T-helper 17 cell (primary cell): ENCODE measurements at places on chromosomes 6 and 20. TPM values are rescaled to one million over a fixed set of nuclear protein-coding genes. Genes with fewer than 3 reads are reported as not detected.

DNA sequence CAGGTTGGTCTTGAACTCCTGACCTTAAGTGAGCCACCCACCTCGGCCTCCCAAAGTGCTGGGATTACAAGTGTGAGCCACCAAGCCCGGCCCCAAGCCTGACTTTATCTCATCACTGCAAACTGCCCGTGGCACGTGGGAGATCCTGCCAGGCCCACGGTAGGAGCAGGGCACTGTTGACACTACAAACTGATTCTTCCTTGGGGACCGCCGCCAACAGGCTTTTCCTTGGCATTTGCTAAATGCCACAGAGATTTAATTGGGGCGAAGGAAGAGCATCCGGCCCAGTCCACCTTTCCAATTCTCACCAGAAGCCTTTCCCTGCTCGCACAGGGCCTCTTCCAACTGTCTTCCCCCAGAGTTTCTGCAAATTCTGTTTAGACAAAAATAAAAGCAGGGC, 11.0 kb downstream of the ATP9A start:
- DNase-seq: no peak

DNA sequence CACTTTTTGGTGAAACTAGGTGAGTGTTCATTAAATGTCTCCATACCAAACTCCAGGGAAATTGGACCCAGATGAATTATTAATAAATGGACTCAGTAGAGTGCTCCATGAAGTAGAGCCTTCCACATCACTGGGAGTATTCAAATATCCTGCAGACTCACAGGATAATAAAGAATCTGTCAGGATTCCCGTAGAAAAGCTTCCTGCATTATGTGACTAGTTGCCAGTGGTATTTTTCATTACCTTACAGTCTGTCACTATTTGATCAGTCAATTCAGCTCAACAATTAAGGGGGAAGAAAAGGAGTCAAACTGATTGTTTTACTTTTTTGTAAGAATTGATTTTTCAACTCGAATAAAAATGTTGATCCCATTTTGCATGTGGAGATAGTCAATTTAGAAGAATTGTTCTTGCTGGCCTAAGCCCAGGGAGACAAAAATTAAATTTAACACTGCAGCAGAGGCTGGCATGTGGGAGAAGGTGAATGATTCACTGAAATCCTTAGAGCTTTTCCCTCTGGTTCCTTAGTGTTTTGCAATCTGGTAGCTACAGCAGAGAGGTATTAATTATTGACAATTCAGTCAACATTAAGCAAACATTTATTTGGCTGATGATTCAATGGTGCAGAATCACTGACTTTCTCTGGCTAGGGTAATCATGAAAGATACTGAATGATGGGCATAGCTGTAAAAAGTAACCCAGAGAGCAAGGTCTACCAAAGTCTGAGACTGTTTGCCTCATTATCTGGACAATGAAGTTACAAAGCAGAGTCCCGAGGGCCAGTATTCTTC, 442.4 kb downstream of the CD83 start:
- no peak for DNase-seq

DNA sequence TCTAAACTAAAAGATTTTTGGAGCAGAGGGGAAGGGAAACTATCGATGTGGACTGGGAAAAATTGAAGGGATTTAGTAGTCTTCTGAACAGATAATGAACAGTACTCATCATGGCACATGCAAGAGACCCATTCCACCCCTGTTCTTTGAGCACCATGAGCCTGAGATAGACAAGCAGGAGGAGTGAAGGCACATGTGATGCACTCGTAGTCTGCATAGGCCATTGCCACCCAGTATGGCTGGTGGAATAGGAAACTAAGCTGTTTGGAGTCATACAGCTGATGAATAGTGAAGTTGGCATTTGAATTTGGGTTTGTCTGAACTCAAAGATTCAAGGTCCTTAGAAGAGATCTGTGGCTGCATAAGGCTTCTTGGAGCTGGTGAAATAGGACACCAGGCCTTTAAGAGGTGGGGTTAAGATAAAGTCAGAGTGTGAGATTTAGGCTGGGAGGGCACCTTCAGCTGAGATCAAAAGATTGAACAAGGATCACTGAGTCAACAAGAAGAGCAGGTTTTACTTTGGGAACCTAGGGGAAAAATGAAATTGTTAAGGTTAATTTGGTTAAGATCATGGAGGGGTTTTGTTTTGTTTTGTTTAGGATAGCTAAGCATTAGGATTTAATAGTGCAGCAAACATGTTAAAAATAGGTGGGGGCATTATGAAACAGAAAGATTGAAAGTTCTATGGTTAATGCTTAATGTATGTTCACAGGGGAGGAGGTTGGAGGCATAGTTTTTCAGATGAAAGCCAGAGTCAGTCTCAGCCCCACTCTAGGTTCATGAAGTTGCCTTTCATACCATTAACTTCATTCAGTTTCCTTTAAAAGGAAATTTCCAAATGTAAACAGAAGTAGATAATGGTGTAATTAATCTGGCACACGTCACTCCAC, 148.8 kb downstream of the ARID1B start:
- DNase-seq: no peak

DNA sequence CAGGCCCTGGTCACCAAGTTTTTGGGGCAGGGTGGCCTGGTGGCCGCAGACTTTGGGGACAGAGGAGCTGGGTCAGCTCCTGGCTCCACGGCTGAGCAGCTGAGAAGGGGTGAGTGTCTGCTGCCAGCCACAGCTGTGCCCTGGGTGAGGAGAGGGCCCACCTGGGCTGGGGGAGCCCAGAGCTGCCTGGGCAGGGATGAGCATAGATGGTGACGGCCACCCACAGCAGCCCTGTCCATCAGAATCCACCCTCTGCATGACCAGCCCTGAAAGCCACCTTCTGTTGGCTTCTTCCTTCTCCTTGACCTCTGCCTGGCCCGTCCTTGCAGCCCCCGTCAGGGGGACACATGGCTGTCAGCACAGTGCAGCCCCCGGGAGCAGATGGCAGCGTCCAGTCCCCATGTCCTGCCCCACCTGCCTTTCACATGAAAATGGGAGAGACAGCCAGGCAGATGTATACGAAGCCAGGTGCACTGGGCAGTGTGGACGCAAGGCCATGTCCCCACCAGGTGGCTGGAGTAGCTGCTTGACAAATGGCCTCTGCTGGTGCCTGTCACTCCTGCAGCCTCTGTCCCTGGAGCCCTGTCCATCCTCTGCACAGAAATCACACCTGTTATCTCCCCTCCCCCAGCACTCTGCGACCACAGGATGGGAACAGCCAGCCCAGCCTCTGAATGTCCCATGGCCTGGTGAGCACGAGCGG, 220.8 kb downstream of the PREX1 start:
- DNase-seq: no peak

DNA sequence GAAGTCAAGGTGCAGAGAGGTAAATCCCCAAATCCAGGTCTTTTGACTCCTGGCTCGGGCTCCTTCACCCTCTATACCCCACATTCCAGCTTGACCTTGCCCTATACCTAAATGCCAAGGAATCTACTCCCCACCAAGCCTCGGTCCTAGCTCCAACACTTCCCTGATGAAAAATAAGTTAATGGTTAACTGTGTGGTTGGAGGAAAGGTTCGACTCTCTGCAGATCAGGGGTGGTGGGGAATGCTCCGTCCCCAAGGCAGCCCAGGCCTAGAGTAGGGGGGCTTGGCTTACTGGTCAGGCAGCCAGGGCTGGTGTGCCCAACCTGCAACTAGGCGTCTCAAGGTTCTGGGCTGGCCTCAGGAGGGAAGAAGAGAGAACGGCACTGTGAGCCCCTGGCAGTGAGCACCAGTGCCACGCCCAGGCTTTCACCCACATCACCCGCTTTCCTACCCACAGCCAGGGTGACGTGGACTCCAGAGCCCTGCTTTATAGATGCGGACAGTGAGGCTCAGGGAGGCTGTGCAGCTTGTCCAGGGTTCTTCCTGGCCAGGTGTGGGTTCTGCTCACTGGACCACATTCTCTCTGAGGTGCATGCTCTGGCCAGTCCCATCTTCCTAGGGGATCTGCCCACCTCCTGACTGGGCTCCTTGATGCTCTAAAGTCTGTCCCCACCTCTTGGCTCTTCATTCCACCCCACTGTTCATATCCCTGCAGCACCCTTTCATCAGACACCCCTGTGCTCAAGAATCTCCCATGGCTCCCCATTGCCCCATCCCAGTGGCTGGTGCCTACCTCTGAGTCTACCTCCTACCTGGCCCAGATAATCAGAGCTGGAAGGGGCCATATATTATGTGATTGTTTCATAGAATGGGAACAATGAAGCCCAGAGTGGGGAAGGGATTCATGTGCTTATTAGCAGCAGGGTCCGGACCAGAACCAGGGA, 8.2 kb downstream of the SPDEF start:
- DNase-seq: no peak

GRCh38 chr6:125819535-125820326, 29.0 kb downstream of the NCOA7 start:
- no peak for DNase-seq

DNA sequence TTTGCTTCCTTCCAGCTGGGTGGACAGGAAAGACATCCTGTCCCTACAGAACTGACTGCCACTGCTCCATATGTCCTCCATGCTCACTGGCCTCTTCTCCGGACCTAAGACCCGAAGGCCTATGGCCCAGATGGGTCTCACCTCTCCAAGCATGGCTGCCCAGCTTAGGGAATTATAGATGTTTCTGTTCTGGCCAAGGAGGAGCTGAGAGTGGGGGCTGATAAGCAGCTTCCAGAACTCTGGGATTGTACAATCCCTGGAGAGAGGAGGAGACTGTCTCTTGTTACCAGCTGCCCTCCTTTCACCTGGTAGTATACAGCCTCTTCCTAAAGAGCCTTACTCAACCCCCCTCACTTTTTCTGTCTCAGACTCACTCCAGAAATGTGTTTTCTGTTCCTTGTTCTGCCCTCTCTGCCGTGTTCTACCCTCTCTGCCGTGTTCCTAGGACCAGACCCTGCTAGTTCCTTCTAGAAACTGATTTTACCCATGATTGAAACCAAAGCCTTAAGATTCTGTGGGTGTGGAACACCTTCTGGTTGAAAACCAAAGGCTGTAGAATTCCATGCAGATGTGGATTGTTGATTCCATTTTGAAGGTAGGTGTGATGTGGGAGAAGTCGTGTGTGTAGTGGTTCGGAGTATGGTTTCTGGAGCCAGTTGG, 28.7 kb downstream of the ANKS1A start:
- no peak for DNase-seq

DNA sequence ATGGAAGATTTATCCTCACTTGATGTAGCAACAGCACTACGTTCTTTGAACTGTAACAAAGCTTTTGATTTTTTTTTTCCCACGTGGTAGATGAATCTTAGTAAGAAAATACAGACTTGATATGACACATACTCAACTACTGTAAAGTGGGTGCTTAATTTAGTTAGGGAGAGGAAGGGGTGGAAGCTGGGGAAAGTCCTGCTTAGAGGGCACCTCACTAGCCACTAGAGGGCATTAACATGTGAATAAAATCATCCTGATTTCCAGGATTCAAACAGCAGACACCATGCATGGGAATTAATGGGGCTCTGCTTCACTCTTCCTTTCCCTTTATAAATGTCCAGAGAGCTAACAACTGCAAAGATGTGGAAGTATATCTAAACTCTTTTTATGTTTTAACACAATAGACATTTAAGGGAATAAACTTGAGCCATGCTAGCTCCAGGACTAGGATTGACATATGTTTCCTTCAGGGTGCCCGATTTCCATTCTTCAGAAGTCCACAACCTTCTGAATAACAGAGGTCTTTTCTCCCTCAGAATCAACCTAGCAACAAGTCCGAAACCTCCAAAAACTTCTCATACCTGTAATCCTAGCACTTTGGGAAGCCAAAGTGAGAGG, 250.1 kb downstream of the ATXN1 start:
- no peak for DNase-seq

DNA sequence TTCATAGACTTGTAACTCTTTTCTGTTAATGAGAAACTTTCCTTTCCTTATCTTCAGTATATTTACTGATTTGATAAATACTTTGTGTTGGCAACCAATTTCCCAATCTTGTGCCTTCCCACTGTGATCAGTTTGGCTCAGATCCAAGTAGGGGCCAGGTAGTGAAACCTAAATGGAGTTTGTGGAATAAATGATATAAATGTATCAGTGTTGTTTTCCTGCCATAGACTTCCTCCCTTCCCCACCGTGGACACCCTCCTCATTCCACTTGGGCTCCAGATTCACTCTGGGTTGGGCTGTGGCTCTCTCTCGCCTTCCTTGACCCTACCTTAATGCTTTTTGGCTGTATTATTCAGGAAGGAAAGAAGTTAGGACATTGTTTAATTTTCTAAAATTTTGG, 1.3 kb downstream of the ZKSCAN3 start:
- no peak for DNase-seq

GRCh38 chr20:63125838-63126601, 89.9 kb downstream of the YTHDF1 start:
- DNase-seq: no peak

GRCh38 chr6:99589290-99589672, 17.4 kb upstream of the PRDM13 start:
- DNase-seq: no peak

DNA sequence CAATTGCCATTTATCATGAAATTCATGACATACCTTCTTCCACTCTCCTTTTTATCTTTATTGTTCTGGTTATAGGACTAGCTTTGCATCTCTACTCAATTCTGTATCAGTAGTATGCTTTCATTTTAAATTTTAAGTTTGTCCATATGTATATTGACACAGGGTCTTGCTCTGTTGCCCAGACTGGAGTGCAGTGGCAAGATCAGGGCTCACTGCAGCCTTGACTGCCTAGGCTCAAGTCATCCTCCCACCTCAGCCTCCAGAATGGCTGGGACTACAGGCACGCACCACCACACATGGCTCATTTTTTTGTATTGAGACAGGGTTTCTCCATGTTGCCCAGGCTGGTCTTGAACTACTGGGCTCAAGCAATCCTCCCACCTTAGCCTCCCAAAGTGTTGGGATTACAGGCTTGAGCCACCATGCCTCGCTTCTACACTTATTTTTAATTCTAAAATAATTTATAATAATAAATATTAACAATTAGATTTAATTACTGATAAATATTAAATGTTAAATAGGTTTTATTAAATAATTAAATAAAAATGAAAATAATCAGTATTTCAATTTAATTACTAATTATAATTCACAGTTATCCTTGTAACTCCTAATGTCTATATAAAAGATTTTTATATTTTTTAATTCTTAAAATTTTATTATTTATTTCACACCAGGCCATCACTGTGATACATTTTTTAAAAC, 27.7 kb downstream of the TRIM38 start:
- DNase-seq: no peak

- DNase-seq: no peak
Measured at GRCh38 chr6:164097551-164098398, 683.3 kb downstream of the QKI start.

GRCh38 chr6:134035823-134036296, 16.6 kb downstream of the SLC2A12 start:
- DNase-seq: no peak

GRCh38 chr6:241336-241865, 50.9 kb upstream of the DUSP22 start:
- DNase-seq: no peak

GRCh38 chr6:169183233-169183632, 70.4 kb downstream of the THBS2 start:
- DNase-seq: no peak

GRCh38 chr20:51732096-51732791, 35.9 kb downstream of the ATP9A start:
- no peak for DNase-seq

- DNase-seq: no peak
Measured at GRCh38 chr6:43703512-43704429, 16.2 kb upstream of the MRPS18A start.

- no peak for DNase-seq
Measured at GRCh38 chr6:122678841-122679240, 68.6 kb downstream of the PKIB start.

- no peak for DNase-seq
Measured at GRCh38 chr6:50899306-50899870, 80.7 kb downstream of the TFAP2B start.

BPIFB4 gene
- not detected for total RNA-seq

LRP11 gene
- total RNA-seq: 1.8 TPM

RGS17 gene
- not detected for total RNA-seq

ADGB gene
- total RNA-seq: not detected

LKAAEAR1 gene
- not detected for total RNA-seq

NPBWR2 gene
- not detected for total RNA-seq

PRIM2 gene
- total RNA-seq: 16.6 TPM
